ENCODE measurements at places on chromosomes 6 and 20. TPM values are rescaled to one million over a fixed set of nuclear protein-coding genes. Genes with fewer than 3 reads are reported as not detected.

GRCh38 chr6:20873425-20874190 is 339.4 kb downstream of the CDKAL1 start:
- no peaks in the 10 kb centered on the region for H3K27me3 ChIP-seq
- DNase-seq = no peak
- H3K27ac ChIP-seq = no peak overlapping the region
- no peaks in the 10 kb centered on the region for H3K4me1 ChIP-seq

Gene PABPC1L
- total RNA-seq = 0.59 TPM

DNA sequence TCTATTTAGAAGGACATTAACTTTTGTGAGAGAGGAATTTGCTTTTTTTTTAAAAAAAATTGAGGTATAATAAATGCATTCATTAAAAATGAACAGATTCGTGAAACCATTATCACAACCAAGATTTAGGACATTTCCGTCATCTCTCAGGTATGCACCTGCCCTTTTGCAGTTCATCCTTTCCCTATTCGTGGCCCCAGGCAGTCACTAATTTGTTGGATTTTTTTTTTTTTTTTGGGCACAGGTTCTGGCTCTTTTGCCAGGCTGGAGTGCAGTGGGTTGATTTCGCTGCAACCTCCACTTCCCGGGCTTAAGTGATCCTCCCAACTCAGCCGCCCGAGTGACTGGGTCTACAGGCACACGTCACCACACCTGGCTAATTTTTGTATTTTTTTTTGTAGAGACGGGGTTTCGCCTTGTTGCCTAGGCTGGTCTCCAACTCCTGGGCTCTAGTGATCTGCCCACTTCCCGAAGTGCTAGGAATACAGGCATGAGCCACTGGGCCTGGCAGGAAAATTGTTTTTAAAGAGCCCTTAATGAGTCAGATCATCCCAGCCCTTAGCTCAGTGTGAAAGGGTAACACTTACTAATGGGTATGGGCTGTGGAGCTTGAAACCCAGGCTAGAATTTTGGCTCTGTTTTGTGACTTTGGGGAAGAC is 9.2 kb downstream of the PHF3 start:
- H3K36me3 ChIP-seq = no peaks in the 10 kb centered on the region
- H3K4me1 ChIP-seq = peaks cover 2% of the 10 kb centered on the region
- no peak overlapping the region for H3K27ac ChIP-seq
- no peaks in the 10 kb centered on the region for H3K27me3 ChIP-seq
- DNase-seq = no peak
- no peak overlapping the region for H3K4me3 ChIP-seq

Gene PRL
- total RNA-seq = not detected

Gene SH3BGRL2
- total RNA-seq = 38.7 TPM

- no peak for DNase-seq
- no peaks in the 10 kb centered on the region for H3K36me3 ChIP-seq
- H3K27ac ChIP-seq = no peak overlapping the region
- no peaks in the 10 kb centered on the region for H3K4me1 ChIP-seq
- H3K4me3 ChIP-seq = no peak overlapping the region
Observed at GRCh38 chr6:157302736-157303135, 20.6 kb downstream of the TMEM242 start.

Gene TREM2
- not detected for total RNA-seq
